ENCODE measurements at places on chromosomes 4 and X.
A peak's percentile ranks its signal among the peaks of the same experiment; 100 is the strongest.

- no peak overlapping the region for H3K4me3 ChIP-seq
- no peaks in the 10 kb centered on the region for H3K36me3 ChIP-seq
- no peaks in the 10 kb centered on the region for H3K4me1 ChIP-seq
- no peak overlapping the region for H3K27ac ChIP-seq
- no peak for DNase-seq
These were observed 42.0 kb upstream of the PRKG2 start for GRCh38 chr4:81257021-81257420.

GRCh38 chr4:185004562-185005218 is 13.6 kb upstream of the HELT start:
- no peaks in the 10 kb centered on the region for H3K36me3 ChIP-seq
- H3K4me1 ChIP-seq = peaks cover 12% of the 10 kb centered on the region
- DNase-seq = no peak
- H3K27ac ChIP-seq = no peak overlapping the region

DNA sequence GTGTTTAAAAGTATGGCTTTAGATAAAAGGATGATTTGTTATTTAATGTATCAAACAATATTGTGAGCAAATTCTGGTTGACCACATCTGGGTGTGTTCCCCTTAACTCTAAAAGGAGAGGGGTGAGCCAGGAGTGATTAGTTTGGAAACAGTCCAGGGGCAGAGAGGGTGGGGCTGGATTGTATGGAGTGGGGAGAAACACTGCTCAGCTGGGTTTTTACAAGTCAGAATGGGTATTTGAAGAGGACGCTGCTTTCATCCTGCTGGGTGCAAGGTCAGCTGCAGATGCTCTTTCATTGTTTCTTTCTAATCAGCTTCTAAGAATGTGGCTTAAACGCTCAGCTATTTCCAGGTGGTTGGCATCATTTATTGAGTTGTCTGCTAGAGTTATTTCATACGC is 82.8 kb upstream of the LIMCH1 start:
- no peak overlapping the region for H3K4me3 ChIP-seq
- no peak overlapping the region for H3K27ac ChIP-seq
- DNase-seq = no peak
- H3K27me3 ChIP-seq = no peaks in the 10 kb centered on the region
- no peaks in the 10 kb centered on the region for H3K4me1 ChIP-seq

DNA sequence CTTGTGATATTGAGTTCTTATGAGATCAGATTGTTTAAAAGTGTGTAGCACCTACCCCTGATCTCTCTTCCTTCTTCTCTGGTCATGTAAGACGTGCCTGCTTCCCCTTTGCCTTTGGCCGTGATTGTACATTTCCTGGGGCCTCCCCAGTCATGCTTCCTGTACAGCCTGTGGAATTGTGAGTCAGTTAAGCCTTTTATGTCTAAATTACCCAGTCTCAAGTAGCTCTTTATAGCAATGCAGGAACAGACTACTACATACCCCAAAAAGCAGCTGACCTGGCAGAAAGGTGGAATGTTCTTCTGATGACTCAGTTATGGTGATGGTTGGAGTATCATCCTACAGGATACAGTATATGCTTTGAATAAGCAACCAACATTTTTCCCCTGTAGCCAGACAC is 11.4 kb upstream of the MCUB start:
- DNase-seq = no peak
- H3K4me1 ChIP-seq = peaks cover 15% of the 10 kb centered on the region
- H3K27me3 ChIP-seq = no peaks in the 10 kb centered on the region
- peak overlapping the region; percentile 18 for H3K27ac ChIP-seq
- H3K36me3 ChIP-seq = peaks cover 4% of the 10 kb centered on the region
- H3K4me3 ChIP-seq = no peak overlapping the region

DNA sequence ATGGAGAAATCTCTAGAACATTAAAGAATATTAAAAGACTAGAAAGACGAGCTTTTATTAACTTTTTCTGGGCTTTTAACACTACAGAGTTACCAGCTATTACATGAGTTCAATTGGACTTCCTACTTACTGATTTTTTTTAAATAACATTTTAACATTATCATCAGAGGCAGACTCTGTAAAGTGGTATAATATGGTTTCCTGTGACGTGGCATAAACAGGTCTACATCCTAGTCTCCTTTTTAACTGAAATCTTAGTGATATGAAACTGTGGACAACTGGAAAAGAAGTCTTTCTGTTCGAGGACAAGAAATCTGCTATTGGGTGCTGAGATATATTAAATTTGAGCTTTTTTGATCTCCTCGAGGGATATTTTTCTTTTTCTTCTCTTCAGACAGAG is 48.7 kb upstream of the ABCG2 start:
- H3K27me3 ChIP-seq = no peaks in the 10 kb centered on the region
- H3K4me1 ChIP-seq = no peaks in the 10 kb centered on the region
- H3K4me3 ChIP-seq = no peak overlapping the region
- H3K36me3 ChIP-seq = no peaks in the 10 kb centered on the region
- H3K27ac ChIP-seq = no peak overlapping the region
- no peak for DNase-seq

DNA sequence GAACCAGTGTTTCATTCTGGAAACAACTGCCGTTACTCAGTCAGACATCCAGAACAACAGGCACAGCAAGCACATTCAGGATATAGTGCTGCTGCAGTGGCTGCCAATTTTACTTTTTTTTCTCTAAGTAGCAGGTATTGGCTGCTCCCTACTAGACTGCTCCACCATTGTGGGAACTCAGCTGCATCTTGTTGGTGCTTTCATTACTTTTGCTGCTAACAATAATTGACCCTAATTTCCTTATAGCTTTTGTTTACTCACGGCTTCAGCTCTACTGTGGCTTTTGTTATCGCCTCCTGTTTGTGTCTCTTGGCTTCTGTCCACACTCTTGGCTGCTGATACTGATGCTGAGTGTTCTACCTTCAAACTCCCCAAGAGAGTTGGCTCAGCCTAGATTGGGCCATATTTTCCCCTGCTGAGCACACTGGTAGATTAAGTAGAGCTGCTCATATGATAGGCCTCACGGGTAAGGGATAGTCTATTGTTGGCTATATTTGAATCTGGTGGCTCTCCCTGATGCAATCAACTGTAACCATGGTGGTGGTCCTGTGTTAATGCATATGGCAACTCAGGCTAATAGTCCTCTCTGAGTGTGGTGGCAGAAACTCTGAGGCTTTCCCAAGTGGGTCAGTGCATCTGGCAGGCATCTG is 44.5 kb upstream of the IL2 start:
- H3K27ac ChIP-seq = no peak overlapping the region
- no peak for DNase-seq
- no peaks in the 10 kb centered on the region for H3K36me3 ChIP-seq
- peaks cover 8% of the 10 kb centered on the region for H3K27me3 ChIP-seq

- H3K27ac ChIP-seq = peak overlapping the region; percentile 91
- H3K27me3 ChIP-seq = peaks cover 7% of the 10 kb centered on the region
- no peak for DNase-seq
- peak overlapping the region; percentile 70 for H3K4me3 ChIP-seq
- no peaks in the 10 kb centered on the region for H3K36me3 ChIP-seq
These were observed 25.7 kb upstream of the TRPC3 start for GRCh38 chr4:121977251-121978171.

GRCh38 chr4:46254788-46255187 is 130.9 kb upstream of the GABRG1 start:
- no peak overlapping the region for H3K4me3 ChIP-seq
- H3K27me3 ChIP-seq = no peaks in the 10 kb centered on the region
- no peaks in the 10 kb centered on the region for H3K4me1 ChIP-seq
- no peak for DNase-seq
- no peaks in the 10 kb centered on the region for H3K36me3 ChIP-seq

- no peaks in the 10 kb centered on the region for H3K27me3 ChIP-seq
- no peak overlapping the region for H3K4me3 ChIP-seq
- DNase-seq = no peak
- H3K4me1 ChIP-seq = no peaks in the 10 kb centered on the region
- H3K27ac ChIP-seq = no peak overlapping the region
- H3K36me3 ChIP-seq = no peaks in the 10 kb centered on the region
These were observed 31.2 kb downstream of the PRIMPOL start for GRCh38 chr4:184680698-184681097.

DNA sequence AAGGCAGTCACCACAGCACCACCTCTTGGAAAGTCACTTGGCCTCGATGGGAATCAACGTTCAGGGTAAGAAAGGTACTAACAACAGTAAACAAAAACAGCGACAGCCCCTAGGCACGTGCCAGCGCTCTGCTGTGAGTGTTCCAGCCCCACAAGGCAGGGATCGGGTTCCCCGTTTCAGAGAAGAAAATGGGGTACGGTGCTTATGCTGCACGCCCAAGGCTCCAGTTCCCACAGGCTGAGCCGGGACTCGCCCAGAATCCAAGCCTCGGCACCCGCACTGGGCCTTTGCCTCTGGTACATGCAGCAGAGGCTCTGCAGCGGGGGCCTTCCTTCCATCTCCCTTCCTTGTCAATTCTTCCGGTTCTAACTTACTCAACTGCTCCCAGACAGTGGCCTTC is 37.3 kb downstream of the WDR1 start:
- no peak for DNase-seq
- H3K27me3 ChIP-seq = no peaks in the 10 kb centered on the region
- H3K36me3 ChIP-seq = peaks cover 10% of the 10 kb centered on the region
- H3K4me1 ChIP-seq = no peaks in the 10 kb centered on the region

DNA sequence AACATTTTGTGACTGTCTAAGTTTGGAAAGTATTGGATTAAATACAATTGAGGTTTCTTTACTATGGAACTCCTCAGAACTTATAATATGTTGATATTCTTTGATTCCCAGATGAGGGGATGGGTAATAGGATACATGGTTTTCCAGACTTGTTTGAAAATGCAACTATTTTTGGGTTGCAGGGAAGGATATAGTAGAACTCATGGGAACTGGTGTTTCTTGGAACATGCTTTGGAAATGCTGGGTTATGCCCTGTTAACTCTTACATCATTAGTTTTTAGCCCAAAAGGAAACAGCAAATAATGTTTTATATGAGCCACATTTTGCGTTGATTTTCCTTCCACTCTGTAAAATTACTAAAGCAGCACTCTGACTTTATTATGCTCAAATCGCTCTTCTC is 41.9 kb downstream of the HPF1 start:
- no peak for DNase-seq
- H3K27ac ChIP-seq = no peak overlapping the region
- H3K4me1 ChIP-seq = peaks cover 19% of the 10 kb centered on the region
- H3K36me3 ChIP-seq = peaks cover 5% of the 10 kb centered on the region

DNA sequence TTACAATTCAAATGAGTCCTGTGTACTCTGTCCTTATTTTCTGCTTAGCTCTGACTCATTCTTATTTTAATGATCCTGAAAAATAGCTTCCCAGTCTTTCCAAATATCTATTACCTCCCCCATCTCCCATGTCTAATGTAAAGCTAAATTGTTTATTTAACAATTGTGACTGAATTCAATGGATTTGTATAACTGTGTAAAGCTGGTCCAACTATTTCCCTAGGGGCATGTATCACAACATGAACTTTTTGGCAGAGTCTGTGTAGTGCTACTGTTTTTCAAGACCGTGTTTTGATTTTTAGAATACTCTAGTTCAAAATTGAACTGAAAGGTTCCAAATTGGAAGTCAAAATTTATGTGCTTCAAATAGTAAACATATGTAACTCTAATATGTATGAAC is 67.8 kb downstream of the SPCS3 start:
- peaks cover 10% of the 10 kb centered on the region for H3K27me3 ChIP-seq
- no peaks in the 10 kb centered on the region for H3K4me1 ChIP-seq
- no peaks in the 10 kb centered on the region for H3K36me3 ChIP-seq
- DNase-seq = no peak
- no peak overlapping the region for H3K4me3 ChIP-seq

DNA sequence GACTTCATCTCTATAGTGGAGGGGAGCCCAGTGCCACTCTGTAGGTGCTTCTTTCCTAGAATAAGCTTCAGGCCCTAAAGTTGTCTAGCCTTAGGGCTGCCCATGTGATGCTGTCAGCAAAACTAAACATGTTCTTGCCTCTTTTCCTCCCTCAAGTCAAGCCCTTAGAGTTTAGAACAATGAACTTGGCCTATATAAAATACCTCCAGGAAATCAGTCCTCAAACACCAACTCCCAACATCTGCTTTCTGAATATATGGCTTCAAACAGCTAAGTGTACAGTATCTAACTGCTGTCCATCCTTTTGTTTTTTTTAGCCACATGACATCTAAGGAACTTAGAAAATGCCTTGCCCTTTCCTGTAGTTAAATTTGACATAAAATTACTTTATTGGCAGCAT is 91.0 kb downstream of the MAMLD1 start:
- no peaks in the 10 kb centered on the region for H3K36me3 ChIP-seq
- no peak for DNase-seq
- H3K27me3 ChIP-seq = peaks cover 18% of the 10 kb centered on the region
- peak overlapping the region; percentile 63 for H3K27ac ChIP-seq

DNA sequence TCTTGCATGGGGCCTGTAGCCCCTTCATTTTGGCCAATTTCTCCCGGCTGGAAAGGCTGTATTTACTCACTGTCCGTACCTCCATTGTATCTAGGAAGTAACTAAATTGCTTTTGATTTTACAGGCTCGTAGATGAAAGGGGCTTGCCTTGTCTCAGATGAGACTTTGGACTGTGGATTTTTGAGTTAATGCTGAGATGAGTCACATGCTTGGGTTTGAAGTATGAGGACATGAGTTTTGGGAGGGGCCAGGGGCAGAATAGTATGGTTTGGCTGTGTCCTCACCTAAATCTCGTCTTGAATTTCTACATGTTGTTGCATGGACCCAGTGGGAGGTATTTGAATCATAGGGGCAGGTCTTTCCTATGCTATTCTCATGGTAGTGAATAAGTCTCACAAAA is 407.6 kb upstream of the NDST3 start:
- no peak overlapping the region for H3K4me3 ChIP-seq
- H3K36me3 ChIP-seq = no peaks in the 10 kb centered on the region
- no peaks in the 10 kb centered on the region for H3K27me3 ChIP-seq
- DNase-seq = no peak
- H3K27ac ChIP-seq = no peak overlapping the region

- H3K4me3 ChIP-seq = no peak overlapping the region
- no peak overlapping the region for H3K27ac ChIP-seq
- no peaks in the 10 kb centered on the region for H3K27me3 ChIP-seq
- DNase-seq = no peak
- H3K36me3 ChIP-seq = peaks cover 2% of the 10 kb centered on the region
These were observed 65.2 kb downstream of the SLC4A4 start for GRCh38 chr4:71404049-71404448.

DNA sequence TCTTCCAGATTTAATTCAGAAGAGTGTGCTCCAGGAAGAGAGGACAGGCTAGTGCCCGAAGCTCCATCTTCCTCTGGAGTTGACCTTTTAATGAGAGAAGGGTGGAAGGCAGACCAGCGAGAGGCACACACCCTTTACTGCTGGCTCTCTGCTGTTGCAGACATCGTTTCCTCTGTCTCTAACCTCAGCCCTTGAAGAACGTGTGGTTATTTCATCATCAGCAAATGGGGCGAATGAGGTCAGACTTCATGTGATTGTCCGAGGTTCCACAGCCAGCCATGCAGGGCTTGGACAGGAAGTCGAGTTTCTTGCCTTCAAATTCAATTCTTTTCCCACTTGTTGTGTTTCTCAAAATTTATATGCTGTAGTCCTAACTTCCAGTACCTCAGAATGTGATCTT is 155.2 kb upstream of the MSX1 start:
- H3K4me3 ChIP-seq = no peak overlapping the region
- H3K27me3 ChIP-seq = no peaks in the 10 kb centered on the region
- H3K27ac ChIP-seq = no peak overlapping the region
- H3K36me3 ChIP-seq = peaks cover 2% of the 10 kb centered on the region
- no peaks in the 10 kb centered on the region for H3K4me1 ChIP-seq
